ENCODE measurements at places on chromosomes 5 and 9. TPM values are rescaled to one million over a fixed set of nuclear protein-coding genes. Genes with fewer than 3 reads are reported as not detected.

Gene SPATA31A3
- not detected for total RNA-seq

Gene EPB41L4B
- total RNA-seq = 5.9 TPM

Gene DNAH5
- 0.93 TPM for total RNA-seq

Gene PHYHD1
- 0.17 TPM for total RNA-seq

Gene SCAI
- total RNA-seq = 0.78 TPM

Gene PDE6A
- 0.15 TPM for total RNA-seq
